Epithelial cell of esophagus (primary cell): ENCODE measurements at places on chromosomes 1 and 21.

- DNase-seq: no peak
Observed at GRCh38 chr1:57461405-57461804, 37.5 kb upstream of the DAB1 start.

- DNase-seq: peak; percentile 93
Observed at GRCh38 chr1:12143631-12144155, 23.1 kb upstream of the TNFRSF1B start.

GRCh38 chr1:218588540-218589172 is 243.5 kb downstream of the TGFB2 start:
- DNase-seq: no peak

- DNase-seq: no peak
Observed at GRCh38 chr1:180837020-180837419, 75.7 kb upstream of the KIAA1614 start.

DNA sequence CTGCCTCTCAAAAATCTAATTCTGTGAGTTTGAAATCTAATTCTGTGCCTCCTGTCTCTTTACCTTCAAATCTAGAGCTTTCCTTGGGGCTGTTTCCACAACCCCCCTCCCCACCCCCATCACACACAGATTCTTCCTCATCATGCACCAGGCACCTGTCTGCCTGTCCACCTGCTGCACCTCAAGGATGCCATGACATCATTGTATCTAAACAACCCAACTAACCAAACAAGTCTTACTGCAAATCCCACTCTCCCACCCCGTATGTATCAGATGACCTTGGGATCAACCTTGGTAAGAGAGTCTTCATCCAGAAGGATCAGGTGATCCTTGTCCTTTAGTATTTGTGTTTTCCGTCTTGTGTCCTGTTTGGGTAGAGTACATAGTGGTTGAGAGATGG is 102.7 kb upstream of the SIM2 start:
- no peak for DNase-seq

- DNase-seq: no peak
Observed at GRCh38 chr1:171357179-171357578, 43.2 kb downstream of the FMO4 start.

DNA sequence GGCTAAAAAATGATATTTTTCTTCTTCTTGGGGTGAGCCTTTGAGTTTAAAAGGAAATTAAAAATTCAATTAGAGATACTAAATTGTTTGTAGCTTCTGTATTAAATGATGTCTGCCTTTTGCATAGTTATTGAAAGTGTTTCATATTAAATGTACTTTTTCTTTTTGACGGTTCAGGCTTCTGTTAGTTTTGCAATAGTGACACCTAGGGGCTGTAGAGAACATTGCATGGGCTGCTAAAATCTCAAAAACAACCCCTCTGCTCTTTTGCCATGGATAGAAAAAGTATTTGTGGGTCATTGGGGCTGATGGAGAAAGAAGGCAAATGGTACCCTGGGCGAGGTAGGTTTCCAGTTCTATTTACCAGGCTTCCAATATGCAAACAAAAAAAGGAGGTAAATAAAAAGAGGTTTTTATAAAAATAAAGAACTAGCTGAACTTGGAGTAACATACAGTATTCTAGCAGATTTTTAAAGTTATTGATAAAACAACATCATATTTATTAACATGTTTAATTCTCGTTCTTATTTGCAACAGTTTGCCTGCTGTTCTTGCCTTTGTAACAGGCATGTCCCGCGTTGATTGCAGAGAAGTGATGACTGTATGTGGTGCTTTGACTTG is 115.4 kb upstream of the HOOK1 start:
- DNase-seq: peak; percentile 57

- peak; percentile 75 for DNase-seq
Observed at GRCh38 chr1:5745800-5746610, 246.2 kb downstream of the NPHP4 start.

GRCh38 chr1:172283766-172284165 is 136.7 kb upstream of the C1orf105 start:
- no peak for DNase-seq

DNA sequence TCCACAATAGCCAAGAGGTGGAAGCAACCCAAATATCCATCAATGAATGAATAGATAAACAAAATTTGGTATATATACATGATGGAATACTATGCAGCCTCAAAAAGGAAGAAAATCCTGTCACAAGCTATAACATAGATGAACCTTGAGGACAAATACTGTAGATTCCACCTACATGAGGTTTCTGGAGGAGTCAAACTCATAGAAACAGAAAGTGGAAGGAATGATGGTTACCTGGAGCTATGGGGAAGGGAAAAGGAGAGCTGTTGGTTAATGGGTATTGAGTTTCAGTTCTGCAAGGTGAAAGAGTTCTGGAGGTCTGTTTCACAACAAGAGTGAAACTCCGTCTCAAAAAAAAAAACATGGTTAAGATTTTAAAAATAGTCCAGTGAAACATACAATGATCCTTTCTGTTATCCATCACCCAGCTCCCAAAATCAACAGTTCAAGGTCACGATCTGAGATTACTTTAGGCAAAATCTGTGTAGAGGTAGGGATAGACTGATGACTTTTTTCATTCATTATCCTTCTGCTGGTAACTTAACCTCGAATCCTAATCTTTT is 80.8 kb upstream of the HNRNPU start:
- DNase-seq: no peak

DNA sequence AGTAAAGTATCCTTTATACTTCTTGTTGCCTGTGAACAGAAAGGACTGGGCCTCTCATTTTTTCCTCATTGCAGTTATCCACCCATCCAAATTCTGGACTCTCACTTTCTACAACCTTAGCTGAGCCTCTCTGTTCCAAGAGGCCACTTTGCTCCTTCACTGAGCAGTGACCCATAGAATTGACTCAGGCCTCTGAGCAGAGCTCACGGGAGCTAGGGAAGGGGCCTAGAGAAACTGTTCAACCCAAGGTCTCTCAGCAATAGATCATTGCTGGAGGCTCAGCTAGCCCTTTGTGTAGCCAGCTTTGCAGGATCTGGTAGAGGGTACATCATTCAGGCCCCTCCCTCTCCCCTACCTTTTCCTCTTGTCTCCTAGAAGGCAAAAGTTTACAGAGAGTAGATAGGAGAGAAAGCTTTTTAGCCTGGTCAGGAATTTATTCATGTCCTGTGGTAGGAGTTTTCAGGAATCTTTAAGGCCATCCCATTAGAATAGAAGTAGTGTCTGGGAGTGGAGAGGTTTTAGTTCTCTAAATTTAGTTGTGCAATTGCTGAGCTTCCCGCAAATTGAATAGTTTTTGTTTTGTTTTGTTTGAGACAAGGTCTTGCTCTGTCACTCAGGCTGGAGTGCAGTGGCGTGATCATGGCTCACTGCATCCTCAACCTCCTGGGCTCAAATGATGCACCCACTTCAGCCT is 6.7 kb downstream of the INTS3 start:
- DNase-seq: no peak

DNA sequence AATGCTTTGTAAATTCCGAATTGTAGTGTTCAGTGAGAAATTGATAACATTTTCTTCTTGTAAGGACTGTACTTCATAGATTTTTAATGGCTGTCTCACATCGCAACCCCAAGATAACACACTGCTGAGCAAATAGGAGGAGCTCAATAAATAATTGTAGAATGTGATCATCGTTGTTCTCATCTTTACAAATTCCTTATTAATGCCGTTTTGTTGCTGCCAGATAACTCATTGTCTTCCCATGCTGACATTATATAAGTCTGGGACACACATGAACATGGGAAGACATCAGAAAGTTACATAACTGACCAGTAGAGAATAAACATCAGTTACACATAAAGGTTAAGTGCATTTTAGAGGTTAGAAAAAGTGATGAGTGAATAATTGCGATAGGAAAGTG is 46.4 kb upstream of the TSPAN2 start:
- peak; percentile 67 for DNase-seq

- peak; percentile 53 for DNase-seq
Observed at GRCh38 chr21:16794950-16795349, 717.9 kb upstream of the CXADR start.

DNA sequence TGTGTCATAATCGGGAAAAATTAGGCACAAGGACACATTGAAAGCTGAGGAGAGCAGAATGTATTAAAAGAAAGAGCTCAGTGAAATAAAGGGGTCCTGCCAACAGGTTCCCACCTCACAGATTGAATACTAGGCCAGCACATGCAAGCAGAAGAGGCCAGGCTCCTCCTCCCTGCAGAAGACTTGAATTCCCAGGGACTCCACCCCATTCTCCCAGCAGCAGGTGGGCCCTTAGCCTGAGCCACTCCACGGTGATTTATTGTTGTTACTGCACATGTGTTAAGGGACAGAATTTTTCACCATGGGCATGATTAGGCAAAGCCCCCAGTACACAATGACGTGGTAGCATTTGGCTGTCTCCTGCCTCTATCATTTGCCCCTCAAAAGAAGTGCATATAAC is 1844.7 kb downstream of the NCAM2 start:
- no peak for DNase-seq

DNA sequence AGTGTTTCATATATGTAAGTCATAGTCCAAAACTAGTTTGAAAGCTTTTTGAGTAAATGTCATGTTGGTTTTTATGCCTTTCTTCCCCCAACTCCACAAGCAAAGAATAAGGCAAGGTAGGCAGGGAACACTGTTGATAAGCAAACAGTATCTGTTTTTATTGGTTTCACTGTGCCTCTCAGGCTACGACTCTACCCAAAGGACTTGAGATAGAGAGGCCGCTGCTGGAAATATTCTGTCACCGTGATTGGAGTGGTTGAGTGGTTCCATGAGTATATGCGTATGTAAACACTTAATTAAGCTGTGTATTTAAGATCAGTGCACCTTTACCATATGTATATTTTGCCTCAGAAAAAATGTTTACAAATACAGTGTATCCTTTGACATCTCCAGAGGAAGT is 138.1 kb upstream of the KIF26B start:
- DNase-seq: no peak

- no peak for DNase-seq
Observed at GRCh38 chr1:155294520-155295182, 6.6 kb downstream of the PKLR start.

DNA sequence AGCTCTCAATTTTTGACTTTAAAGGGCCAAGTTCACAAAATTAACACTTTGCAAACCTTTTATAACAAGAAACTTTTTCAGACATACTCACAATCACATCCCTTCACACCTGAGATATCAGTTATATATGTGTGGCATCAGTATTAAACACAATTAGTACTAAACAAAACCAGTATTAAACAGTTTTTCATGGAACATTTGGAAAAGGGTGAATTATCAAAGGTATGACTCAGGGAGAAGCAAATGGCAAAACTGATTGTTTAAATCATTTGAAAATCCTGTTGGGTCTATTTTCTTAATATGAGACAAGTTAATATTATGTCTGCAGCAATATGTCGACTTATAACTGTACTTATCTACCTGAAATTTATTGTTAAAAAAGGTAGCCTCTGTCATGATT is 587.3 kb downstream of the NEGR1 start:
- DNase-seq: no peak

DNA sequence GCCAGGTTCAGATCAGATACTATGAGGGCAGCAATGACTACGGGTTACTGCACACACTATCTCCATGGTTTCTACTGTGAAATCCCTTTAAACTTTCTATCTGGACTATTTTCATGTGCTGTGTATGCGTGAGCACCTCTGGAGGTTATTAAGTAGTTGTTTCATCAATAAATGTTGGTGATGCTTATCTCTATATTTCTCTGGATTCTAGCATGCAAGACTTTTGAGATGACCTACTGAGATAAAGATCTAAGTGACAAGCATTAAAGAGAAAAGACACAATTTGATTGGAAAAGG is 194.0 kb downstream of the NRIP1 start:
- DNase-seq: no peak

DNA sequence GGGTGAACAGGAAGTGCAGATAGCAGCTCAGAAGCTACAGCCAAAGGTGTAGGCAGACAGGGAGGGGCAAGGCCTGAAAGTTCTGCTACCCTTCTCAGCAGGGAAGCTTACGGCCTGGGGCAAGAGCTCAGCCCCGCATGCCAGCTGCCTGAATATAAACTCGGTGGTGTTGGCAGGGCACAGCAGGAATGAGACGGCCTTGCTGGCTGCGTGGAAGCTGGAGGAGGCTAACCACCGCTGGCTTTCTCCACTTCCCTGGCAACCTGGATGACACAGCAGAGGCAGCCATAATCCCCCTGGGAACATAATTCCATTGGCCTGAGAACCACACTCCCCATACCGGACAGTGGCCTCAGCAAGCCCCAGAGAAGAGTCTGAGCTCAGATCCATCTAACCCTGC is 81.9 kb upstream of the PRRC2C start:
- peak; percentile 72 for DNase-seq

DNA sequence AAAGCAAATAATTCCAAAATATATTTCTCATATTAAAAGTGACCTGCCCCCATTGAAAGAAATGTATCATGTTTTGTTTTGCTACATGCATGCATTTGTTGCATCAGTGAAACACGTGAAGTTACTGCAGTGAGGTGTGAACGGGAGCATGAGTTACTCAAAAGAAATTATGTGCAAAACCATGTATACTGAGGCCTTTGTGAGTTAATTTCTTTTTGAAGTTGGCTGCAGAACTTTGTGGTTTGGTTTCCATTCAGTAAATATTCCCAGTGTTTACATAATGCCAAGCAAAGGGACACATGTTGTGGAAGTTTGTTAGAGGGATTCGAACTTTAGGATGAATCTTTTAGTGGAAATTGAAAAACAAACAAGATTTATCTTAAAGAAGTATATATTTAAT is 619.4 kb upstream of the ADAMTS5 start:
- DNase-seq: no peak

GRCh38 chr1:241836941-241837340 is 11.1 kb upstream of the EXO1 start:
- DNase-seq: no peak

DNA sequence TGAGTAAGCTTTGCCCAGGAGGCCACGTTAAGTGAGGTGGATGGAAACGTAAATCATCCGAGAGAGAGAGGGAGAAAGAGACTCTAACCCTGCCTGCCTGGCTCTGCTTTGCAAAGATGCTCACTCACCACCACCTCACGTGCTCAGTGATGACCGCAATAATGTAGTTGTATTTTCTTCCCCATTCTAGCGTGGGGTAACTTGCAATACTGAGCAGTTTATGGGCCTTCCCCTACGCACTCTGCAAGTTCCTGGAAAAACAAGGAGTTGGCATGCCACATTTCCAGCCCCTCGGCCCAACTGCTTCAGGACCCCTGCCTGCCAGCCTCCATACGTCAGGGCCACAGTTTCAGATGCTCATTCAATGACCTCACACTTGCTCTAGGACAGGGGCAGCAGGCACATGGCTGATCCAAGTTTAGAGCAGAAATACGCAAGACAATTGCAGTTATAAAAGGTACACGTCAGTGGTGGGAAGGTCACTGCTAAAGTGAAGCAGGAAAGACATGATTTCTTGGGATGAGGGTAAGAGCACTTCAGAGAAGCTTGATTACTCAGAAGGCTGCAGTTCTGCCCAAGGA is 112.5 kb upstream of the RAB4A start:
- DNase-seq: no peak
